Activated CD4-positive, alpha-beta T cell treated with anti-CD3 and anti-CD28 coated beads for 1 hour (primary cell): ENCODE measurements at places on chromosomes 6 and 20.

- DNase-seq: no peak
These were observed 15.2 kb downstream of the DNMT3B start for GRCh38 chr20:32777177-32777956.

DNA sequence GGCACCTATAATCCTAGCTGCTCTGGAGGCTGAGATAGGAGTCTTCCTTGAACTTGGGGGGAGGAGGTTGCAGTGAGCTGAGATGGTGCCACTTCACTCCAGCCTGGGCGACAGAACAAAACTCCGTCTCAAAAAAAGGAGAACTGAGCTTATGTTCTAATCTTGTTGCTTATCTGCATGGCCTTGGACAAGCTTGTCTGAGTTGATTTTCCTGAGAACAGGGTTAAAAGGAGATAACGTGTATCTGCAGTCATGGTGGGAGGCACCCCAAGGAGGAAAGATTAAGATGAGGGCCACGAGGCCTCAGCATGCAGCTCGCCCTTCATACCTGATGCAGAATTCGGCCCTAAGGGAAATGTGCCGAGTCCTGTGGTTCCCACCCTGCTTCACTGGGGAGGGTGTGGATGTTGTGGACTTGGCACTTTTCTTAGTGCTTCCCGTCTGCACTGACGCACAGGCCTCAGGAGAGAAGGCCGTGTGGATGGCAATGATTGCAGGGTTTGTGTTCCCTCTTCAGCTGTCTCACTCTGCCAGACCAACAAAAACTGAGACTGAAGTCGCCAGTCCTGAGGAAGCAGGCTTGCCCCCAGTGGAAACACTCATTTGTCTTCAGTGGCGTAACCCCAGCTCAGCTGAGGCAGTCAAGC lies 56.3 kb downstream of the EZR start:
- no peak for DNase-seq

- no peak for DNase-seq
These were observed 4.0 kb downstream of the EEF1A1 start for GRCh38 chr6:73516514-73517489.

- no peak for DNase-seq
These were observed 446.1 kb upstream of the MARCKS start for GRCh38 chr6:113411011-113411410.

- DNase-seq: no peak
These were observed 698 bp downstream of the FAM210B start for GRCh38 chr20:56359212-56360132.

DNA sequence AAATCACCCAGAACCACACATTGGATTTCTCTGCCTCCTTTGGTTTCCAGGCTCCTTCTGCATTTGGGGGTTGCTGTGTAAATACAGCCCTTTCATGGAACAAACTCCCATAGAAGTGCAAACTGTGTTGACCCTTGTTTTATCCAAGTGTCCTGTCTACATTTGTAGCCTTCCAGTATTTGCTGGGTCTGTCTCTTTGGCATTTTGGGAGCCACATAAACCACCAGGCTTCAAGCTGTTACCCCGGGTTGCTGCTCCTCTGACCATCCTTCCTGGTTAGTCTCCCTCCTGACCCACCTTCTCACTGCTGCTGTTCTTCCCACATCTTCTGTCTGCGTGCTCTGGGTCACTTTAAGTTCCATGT lies 7.6 kb upstream of the MTHFD1L start:
- no peak for DNase-seq
